Stimulated activated CD4-positive, alpha-beta T cell treated with anti-CD3 and anti-CD28 coated beads, Interleukin-1b, Interleukin-23, amount 100 ng/mL, for 4 hours (primary cell): ENCODE measurements at places on chromosomes 1 and 21.
A peak's percentile ranks its signal among the peaks of the same experiment; 100 is the strongest.

- DNase-seq, result no peak
Measured at GRCh38 chr1:119794230-119794875, 16.9 kb downstream of the REG4 start.

- DNase-seq, result no peak
Measured at GRCh38 chr1:44240802-44241671, 27.8 kb downstream of the DMAP1 start.

GRCh38 chr1:44283524-44284173 lies 70.4 kb downstream of the DMAP1 start:
- DNase-seq, result no peak

DNA sequence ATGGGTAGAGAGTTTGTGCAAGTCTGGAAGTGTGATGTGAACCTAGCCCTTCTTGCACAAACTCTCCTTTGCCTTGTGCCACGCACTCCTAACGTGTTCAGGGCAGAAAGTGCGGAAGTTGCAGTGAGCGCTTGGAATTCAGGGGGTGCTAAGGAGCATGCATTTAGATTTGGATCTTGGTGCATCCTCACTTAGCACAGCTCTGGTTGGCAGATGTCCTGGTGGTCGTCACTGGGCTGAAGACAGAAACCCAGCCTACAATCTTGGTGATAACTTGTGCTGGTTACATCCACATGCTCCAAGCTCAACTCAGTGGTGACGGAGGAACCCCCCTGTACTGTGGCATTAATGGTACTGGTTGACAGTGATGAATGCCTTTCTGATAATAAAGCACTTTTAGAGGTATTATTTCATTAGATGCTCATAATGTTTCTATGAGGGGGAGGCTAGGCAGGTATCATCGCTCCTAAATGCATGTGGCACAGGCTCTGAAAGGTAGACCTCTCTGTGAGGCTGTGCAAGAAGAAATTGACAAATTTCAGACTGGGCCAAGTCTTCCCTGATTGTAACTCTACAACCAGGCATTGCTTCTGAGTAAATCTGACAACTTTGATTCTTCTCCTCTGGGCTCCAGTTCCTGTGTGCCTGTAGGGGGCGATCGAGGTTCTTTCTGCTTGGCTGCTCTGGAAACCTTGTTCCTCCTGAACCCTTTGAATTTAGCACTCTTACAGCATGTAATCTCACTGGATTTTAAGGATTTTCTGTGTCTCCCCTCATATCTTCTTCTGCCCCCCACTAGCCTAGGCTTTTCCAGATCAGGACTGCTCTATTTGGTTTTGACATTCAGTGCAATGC lies 40.6 kb downstream of the MAPKAPK2 start:
- peak; percentile 49 for DNase-seq

DNA sequence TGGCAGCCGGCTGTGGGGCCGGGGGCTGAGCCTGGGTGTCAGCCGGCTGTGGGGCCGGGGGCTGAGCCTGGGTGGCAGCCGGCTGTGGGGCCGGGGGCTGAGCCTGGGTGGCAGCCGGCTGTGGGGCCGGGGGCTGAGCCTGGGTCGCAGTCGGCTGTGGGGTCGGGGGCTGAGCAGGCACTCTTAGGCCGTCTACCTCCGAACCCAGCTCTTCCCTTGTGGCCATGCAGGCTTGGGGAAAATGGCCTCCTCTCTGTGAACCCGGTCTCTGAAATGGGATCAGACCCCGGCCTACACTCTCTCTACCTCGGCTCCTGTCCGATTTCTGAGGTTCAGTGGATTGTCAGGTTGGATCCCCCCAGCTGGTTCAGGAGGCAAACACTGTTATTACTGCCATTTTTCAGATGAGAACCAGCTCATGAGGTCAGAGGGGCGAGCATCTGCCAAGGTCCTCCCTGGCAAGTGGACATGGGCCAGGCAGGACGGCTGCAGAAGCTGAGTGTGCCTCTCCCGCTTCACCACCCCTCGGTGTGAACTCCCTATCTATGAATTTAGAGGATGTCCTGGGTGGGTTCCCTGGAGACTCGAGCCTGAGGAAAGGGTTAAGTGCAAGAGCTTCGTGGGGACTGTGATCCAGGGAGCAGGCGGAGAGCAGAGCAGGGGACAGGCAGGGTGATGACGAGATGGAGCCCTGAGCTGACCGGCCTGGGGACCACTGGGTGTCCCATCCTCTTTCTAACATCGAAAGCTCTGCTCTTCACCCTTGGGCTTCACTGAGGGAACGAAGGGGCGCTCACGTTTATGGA lies 10.9 kb upstream of the COL18A1 start:
- no peak for DNase-seq

- DNase-seq, result no peak
Measured at GRCh38 chr1:18463984-18464664, 16.6 kb upstream of the KLHDC7A start.

- DNase-seq, result no peak
Measured at GRCh38 chr1:234602334-234603220, 7.4 kb downstream of the IRF2BP2 start.
